ENCODE measurements at places on chromosomes 16 and 17.

DNA sequence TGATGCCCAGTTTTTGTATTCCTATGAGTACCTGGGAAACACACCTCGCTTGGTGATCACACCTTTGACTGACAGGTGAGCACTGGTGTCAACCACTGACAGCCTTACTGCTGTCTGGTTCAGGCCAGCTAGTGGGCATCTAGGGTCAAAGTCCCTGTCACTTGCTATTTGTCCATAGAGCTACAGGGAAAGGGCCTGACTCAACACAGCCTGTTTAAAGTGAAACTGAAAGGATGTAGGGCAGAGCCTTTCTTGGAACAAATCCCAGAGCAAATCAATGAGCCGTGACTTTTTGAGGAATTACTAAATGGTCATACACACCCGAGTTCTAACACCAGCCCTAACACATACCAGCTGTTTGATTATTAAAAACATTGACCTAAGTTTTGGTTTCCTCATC lies 106.8 kb downstream of the DNAH9 start:
- no peak for DNase-seq

- no peak for DNase-seq
Measured at GRCh38 chr16:69056421-69056820, 49.0 kb upstream of the HAS3 start.

- DNase-seq, result no peak
Measured at GRCh38 chr17:56309897-56310296, 156.6 kb downstream of the ANKFN1 start.

GRCh38 chr16:77683397-77684180 lies 38.7 kb upstream of the NUDT7 start:
- no peak for DNase-seq

- no peak for DNase-seq
Measured at GRCh38 chr16:67357561-67357960, 30.9 kb downstream of the LRRC36 start.

- no peak for DNase-seq
Measured at GRCh38 chr17:19398301-19399181, 11.6 kb upstream of the MFAP4 start.

DNA sequence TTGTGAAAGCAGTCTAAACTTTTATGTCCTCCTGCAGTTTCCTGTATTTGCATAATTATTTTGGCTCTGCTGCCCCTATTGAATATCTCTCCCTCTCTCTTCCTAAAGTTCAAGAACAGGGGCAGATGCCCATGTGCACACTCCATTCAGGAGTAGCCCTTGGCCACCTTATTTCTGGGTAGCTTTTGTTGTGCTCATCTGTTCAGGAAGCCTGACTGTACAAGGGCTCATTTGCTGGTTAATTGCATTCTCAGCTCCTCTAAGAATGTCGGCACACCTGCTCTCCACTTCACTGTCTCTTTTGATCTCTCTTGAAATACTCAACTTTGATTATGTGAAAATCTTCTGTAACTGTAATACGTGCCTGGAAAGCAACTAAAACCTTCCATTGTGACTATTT lies 1378.8 kb upstream of the CDH8 start:
- no peak for DNase-seq

- DNase-seq, result no peak
Measured at GRCh38 chr17:82285141-82285540, 11.6 kb upstream of the CSNK1D start.

DNA sequence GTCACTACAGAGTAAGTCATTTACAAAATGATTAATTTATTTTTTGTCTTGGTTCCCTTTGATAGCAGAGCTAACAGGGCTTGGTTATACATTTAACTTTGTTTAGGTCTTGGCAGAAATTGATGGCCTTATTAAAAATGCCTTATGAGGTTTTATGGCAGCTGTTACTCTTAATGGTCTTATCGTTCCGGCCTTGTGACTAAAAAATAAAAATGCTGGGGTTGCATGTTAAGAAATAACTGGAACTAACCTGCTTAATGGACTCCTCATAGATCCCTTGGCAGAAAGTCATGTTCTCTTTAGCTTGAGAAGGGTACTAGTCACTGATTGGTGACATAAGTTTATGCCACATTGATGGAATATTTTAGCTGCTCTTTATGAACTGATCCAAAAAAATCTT lies 18.3 kb downstream of the COX11 start:
- no peak for DNase-seq

GRCh38 chr17:45106096-45106495 lies 26.2 kb downstream of the PLCD3 start:
- no peak for DNase-seq

GRCh38 chr17:72648702-72649101 lies 443.8 kb downstream of the SLC39A11 start:
- DNase-seq, result no peak

- DNase-seq, result peak; percentile 23
Measured at GRCh38 chr16:49464877-49465504, 91.4 kb downstream of the C16orf78 start.

DNA sequence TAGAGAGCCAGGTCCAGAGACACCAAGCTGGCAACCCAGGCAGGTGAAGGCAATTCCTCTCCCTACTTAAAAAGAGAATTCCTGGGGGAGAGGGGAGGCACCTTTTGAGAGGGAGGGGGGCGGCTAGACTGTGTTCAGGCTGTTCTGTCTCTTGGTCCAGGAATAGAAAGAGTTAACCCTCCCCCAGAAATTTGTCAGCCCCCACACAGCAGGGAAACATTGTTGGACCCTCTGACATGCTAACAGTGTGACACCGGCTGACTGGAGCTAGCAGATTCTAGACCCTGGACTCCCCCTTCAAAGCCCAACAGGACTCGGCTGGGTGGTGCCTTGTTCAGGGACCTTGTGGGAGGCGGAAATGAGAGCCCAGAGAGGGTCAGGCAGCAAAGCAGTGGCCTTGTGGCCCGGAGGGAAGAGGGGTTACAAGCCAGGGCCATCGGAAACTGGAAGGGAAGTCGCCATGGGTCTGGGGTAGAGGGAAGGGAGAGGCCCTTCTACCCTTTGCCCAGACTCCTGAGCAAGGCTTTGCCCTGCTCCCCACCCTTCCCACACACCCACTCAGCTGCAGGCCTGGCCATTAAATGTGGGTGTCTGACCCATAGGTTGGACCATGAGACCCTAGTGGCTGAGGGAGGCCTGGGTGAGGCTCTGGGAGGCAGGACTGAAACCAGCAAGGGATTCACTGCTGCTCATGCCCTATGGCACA lies 44.6 kb downstream of the RAI1 start:
- DNase-seq, result no peak

DNA sequence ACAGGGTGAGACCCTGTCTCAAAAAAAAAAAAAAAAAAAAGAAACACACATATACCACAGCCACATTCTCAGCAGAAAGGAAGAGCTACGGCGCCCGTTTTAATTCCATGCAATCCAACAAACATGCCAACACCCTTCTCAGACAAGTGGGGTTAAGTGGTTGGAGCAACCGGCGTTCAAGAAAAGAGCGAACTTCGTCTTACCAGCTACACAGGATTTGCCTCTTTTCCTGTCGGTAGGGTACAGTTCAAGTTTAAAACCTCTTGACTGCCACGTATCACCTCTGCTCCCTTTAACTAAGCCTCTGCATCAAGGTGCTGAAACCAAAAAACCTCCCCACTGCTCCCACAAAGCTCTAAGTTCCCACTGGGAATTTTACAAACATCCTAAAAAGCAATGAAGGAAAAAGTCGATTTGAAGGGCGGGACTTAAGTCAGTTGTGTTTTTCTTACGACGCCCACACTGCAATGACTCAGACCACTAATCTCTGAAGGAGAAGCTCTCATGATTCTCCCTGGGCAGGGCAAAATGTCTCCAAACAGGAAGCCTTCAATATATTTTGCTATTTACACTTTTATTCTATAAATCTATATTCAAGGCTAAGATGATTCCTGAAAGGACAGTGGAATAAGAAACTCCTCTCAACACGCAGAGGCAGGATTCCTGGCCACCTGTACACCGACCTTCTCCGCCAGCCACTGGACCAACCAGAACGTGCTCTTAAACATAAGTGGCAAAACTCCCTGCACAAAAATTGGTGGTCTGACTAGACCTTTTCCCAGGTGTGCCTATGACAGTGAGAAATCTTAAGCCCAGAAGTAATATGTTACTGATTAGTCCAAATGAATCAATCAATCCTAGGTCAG lies 18.8 kb downstream of the SRP68 start:
- DNase-seq, result no peak

DNA sequence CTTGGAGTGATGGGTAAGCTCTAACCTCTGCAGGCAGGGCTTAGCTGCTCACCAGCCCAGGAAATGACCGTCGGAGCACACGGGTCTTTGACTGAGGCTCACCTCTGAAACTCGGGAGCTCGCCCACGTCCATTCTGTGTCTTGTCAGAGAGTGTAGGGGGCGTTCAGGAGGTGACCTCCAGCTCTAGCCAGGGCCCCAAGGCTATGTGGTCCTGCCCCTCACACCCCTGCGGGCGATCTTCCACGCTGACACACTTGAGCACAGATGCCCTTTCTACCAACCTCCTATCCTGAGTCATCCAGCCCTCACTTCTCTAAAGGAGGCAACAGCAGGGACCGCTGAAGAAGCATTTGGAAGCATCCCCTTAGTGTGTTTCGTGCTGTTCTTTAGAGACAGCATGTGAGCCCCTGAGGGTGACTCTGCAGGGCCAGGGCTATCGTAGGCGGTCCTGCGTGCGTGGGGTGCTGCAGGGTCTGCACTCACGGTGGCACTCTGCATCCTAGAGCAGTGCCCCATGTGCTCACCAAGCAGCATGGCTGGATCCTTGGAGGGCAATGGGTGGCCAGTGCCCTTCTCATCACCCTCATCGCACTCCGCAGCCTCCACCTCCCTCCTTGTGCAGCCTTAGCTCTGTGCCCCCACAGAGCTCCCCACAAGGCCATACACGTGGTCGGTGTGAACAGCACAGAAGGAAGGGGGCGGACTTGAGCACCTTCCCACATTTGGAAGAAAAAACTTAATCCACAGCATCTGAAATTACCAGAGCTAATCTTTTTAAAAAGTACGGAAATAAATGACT lies 33.8 kb downstream of the SLC47A1 start:
- DNase-seq, result no peak

GRCh38 chr16:59699786-59700185 lies 965.7 kb upstream of the GOT2 start:
- no peak for DNase-seq

DNA sequence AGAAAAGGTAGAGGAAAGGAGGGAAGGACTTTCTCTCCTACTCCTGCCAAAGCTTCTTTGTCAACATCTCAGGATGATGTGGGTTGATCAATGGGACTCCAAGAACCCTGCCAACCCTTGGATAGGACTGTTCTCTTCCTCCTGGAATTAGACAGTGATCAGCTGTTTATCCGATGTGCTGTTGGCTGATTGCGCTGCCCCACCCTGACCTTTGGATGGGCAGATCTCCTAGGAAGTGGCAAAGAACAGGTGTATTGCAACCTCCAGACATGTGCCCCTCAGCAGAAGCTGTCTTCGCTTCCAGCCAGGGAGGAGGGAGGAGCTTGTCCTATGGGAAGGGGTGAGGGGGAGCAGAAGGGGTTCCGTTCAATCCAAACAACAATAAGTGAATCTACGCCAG lies 30.5 kb downstream of the SLC5A11 start:
- no peak for DNase-seq

GRCh38 chr16:85878875-85879274 lies 20.1 kb upstream of the IRF8 start:
- DNase-seq, result no peak

DNA sequence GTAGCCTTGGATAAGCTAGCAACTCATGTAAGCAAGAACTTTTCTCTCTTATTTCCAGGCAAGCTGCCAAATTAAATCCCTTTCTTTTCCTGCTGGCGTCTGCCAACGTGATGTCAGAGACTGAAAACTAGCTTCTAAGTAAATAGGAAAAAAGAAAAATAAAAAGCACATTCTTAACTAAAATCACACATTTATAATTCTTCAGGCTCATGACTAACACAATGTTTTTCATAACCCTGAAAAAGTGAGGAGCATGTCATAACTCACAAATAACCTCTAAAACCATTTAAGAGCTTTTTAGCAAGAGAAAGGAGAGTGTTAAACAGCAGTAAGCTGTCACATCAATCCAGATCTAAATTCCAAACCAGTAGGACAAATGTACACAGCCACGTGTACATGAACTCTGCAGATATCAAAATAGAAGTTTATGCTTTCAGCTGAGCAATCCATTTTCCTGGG lies 110.0 kb downstream of the N4BP1 start:
- DNase-seq, result peak; percentile 72

- peak; percentile 13 for DNase-seq
Measured at GRCh38 chr16:56357241-56357764, 68.0 kb downstream of the AMFR start.

GRCh38 chr17:9004132-9004960 lies 17.0 kb upstream of the NTN1 start:
- DNase-seq, result no peak

GRCh38 chr16:1656808-1657617 lies 21.1 kb upstream of the JPT2 start:
- peak; percentile 62 for DNase-seq

DNA sequence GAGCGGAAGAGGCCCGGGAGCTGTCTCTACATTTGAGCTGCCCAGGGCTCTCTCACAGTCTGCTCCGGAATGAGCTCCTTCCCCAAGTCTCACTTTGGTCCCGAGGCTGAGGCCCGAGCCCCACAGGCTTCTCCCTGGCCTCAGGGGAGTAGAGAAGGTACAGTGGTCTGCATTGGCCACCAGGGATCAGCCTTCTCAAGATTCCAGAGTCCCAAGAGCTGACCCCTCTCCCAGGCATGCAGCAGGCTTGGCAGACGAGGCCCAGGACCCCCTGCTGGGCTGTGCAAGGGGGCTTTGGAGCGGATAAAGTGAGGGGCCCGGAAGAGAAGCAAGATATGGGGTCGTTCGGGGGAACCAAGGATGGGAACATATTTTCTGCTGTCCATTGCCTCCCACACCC lies 3.1 kb downstream of the PRSS27 start:
- DNase-seq, result no peak

- peak; percentile 42 for DNase-seq
Measured at GRCh38 chr17:1511290-1511689, 5.1 kb downstream of the INPP5K start.

DNA sequence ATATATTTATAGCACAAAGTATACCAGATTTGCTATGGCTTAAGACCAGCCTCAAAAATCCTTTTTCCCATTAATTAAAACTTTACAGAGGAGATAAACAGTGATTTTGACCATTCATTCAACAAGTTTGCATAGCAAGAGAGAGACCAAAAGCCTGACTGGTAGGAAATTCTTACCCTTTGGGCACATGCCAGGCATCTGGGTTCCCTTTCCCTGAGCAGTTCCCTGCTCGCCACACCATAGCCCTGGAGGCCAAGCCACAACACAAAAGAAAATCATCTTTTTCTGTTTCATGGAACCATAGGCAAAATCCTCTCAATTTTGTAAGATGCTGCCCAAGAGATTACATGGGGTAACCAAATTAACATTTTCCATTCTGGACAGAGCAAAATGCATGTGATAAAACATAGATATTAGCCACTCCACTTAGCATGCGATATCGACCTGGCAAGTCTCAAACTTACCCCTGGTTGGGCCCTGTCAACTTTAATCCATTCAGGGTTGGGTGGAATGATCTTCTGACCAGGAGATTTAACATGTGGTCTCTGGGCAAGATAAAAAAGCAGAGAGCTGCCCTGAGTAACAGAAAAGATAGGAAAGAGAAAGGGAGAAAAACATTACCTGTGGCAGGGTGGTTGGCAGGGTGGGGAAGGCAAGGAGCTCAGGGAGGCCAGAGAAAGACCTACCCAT lies 57.6 kb upstream of the B4GALNT2 start:
- no peak for DNase-seq

Data from testis (tissue), 5 donors.